Bone marrow (tissue), 2 donors: ENCODE measurements at places on chromosomes 2 and 18.
A peak's percentile ranks its signal among the peaks of the same experiment; 100 is the strongest.

DNA sequence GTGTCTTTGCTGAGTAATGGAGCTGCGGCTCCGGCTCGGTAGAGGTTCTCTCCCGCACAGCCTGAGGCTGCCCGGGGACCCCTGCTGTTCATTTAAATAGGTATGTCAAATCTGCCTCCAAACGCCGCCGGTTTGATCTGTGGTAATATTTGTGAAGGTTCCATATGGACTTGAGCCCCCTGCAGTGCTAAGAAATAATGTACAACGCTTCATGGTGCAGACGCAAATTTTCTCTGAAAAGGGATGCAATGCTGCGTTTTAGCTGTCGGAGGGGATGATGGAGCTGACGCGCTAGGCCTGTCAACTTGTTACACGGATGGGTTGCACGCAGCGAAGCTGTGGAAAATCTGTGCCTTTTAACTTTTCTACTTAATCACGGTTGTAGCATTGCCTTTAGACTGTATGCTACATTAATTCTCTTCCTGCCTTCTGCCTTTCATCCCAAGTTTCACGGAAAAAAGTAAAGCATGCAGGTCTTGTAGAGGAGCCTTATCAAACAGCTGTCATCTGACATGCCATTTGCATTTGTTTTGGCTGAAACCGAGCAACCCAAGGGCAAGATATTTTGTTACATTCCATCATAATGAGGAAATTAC lies 43.2 kb downstream of the MRPS9 start:
- no peak for DNase-seq

DNA sequence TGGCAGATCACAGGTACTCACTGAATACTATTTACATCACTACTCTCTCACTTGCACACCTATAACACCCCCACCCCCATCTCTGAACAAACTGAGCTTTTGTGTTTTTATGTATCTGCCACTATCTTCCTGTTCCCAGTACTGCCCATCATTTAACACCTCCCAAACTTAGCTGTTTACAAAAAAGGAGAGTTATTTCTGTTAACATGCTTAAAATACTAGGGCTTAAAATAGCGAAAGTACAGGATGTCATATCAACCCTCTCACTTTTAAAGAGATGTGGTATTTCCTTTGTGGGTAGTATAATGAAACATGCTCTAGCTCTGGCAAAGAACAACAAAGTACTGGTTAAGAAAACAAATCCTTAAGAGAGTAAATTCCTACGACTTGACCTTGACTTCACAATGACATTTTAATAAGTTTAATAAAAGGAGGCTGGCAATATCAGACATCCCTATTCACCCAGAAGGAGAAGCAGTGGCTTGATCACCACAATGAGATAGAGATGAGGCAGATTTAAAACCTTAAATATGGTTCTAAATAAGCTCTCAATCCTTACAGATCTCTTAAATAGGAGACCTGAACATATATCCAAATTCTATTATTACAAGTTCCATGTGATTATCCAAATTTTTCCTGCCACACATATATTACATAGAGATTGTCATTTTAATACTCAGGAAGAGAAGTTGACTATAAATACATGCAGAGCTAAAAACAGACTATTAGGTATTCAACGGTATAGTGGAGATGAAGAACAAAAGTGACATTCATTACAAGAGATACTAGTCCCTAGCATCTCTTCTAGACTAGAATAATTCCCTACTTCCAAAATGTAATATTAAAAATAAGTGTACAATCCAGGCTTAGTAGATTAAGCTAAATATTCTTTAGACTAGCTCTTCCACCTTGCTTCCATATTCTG lies 36.9 kb downstream of the TRAK2 start:
- no peak for DNase-seq

DNA sequence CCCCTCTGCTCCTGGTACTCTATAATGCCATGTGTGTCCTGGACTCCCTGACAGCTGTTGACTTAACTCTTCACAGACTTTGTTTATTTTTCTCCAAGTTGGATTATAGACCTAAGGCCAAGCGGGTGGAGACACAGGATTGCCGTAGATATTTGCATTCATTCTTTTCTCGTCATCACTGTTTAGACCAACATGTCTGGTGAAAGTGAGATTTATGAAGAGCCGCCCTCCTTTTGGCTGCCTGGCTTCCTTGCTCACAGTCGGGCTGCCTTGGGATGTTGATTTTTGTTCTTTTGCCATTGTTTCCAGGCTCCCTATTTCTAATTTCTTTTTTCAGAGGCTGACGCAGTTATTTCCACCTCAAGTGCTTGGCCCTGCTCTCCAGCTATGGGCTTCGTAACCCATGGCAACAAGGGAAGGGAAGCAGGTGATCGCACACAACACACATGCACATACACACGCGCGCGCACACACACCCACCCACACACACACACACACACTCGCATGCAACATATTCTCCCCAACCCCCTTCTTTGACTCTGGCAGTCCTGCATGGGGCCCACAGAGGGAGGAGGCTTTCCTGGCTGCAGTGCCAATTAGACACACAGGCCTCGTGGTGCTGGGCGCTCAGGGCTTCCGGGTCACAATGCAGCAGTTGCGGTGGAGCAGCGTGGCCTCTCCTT lies 296.5 kb downstream of the MTX2 start:
- DNase-seq: no peak

GRCh38 chr2:150487537-150488429 lies at the start of gene RND3:
TSS of gene RND3 (minus strand) at chr2:150487667. CDS start at chr2:150487417, 250 bp downstream.
- DNase-seq: no peak

- DNase-seq: no peak
Measured at GRCh38 chr2:108855194-108855593, 68.6 kb downstream of the CCDC138 start.

GRCh38 chr2:238061315-238062202 lies 758 bp downstream of the SCLY start:
- peak; percentile 45 for DNase-seq

DNA sequence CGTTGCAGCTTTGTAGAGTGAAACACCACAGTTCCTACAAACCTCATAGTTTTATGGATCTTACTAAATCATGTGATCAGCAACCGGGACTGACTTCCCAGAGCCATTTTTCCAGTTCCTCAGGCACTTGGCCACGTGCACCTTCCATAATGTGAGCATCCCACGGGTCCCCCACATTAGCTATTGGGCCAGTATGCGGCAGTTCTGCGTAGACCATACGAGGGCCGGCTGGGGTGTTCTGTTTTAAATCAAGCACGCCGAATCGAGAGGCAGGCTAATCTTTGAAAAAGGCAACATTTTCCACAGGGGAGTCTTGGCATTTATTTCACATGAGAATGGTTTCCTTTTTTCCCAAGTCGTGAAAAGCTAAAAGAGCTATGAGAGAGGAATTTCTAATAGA lies 135.6 kb upstream of the CCDC195 start:
- no peak for DNase-seq

GRCh38 chr2:172806996-172807395 lies 71.4 kb downstream of the RAPGEF4 start:
- no peak for DNase-seq

DNA sequence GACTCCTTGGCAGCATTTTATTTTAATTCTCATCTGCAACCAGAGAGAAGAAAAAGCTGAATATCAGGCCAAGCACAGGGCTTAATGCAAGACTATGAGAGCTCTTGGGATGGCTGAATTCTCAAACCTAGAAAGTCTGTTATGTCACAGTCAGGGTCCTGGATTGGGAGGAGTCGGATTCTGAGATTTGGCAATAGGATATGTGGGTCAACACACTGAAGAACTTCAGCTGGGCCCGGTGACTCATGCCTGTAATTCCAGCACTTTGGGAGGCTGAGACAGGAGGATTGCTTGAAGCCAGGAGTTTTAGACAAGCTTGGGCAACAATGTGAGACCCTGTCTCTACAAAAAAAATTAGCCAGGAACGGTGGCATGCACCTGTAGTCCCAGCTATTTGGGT lies 102.4 kb downstream of the COL3A1 start:
- no peak for DNase-seq

GRCh38 chr2:168939918-168940317 lies 38.8 kb downstream of the G6PC2 start:
- no peak for DNase-seq

DNA sequence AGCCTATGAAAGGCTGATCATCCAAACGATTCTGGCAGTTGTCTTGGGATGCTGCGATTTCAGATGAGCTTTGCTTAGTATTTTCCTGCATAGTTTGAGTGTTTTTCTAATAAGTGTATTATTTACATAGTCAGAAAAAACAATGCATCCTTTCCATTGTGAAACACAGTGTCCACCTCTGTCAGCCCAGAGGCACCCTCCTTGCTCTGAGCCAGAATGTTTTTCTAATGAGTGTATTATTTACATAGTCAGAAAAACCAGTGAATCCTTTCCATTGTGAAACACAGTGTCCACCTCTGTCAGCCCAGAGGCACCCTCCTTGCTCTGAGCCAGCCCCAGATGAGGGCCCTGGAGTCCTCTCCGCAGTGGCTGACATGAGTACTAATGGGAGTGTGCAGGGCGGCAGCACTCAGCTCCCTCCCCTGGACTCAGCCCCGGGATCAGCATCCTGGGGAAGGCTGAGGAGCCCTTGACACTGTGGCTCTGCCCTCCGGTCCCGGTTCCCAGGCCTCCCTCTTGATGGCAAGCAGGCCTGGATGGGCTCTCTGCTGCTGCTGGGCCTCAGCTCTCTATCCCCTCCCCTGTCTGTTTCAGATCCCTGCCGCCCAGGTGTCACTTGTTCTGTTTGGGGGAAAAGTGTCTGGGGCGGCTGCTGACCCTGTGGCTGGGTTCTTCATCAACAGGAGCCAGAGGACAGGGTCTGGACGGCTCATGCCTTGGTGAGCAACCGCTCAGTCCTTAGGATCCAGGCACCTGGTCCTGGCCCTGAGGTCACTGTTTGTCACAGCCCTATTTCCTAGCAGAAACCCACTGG lies 5.9 kb downstream of the MFSD2B start:
- DNase-seq: no peak

DNA sequence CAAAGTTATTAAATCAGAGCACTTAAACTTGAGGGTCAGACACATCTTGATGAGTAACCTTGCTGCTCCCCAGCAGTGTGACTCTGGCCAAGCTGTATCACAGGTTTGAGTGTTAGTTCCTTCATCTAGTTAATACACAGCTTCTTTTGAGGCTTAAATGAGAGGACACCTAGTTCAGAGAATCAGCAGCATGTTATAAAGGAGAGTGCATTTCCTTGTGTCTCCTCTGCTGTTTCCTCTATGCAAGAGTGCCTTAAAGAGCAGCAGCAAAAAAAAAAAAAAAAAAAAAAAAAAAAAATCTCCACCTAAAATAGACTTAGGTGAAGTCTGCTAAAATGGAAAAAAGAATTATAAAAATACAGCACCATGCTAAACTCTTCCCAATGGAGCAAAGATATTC lies 261.9 kb downstream of the TCF4 start:
- no peak for DNase-seq

GRCh38 chr2:21415234-21415633 lies 291.5 kb downstream of the TDRD15 start:
- no peak for DNase-seq

GRCh38 chr18:57644540-57644939 lies 22.9 kb upstream of the NARS1 start:
- DNase-seq: no peak

DNA sequence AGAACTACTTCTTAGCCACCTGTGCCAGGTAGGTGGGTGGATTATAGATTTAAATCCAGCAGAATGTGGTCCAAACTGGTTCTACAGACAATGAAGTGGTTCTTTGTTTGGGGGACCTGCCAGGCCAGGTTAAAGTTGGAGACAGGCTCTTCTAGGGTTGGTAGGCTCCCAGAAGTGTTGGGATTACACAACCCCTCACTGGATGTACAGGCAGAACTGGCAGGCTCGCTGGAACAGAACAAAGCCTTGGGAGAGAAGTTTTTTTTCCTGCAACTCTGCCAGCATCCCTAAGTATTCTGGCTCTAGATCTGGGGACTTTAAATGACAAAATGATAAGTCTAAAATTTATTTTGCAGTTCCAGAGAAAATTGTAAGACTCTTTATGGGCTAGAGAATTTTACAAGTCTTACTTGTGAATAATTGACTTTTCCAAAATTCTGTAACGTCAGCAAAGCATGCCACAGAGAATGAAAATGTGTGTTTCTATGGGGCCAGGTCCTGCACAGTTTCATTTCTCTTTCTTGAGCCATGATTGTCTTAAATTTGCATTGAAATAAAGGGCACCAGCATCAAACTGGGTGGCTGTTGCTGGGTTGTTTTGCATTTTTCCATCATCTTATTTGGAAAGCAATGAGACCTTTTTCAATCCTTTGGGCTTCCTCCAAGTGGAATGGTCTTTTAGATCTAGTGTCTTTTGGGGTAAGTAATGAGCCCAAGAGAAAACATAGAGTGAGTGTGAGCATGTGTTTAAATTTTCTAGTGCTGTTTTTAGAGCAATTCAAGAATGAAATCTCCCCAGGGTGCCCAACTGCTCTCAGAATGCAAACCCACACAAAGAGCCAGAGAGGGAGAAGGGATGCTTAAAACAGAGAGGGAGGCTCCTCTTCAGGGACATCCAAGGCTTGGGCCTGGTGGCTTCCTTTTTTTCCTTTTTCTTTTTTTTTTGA lies 32.4 kb upstream of the ATL2 start:
- DNase-seq: no peak

GRCh38 chr2:45612731-45613130 lies 1.7 kb upstream of the SRBD1 start:
- no peak for DNase-seq

DNA sequence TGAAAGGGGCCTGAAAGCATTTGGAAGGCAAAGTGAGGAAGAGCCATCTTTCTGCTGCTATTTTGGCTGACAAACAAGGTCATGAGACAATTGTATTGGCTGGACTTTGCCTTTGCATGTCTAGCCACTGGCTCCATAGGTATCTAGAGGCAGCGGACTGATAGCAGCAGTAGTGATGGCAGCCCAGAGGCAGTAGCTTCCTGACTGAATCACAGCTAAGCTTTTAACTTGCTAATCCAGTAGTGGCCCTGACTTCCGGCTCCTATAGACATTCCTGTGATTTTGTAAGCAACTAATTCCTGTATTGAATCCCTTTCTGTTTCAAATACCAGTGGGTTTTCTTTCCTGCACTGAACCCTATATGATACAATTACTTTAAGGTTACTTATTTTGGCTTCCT lies 69.8 kb upstream of the PDE1A start:
- DNase-seq: no peak

DNA sequence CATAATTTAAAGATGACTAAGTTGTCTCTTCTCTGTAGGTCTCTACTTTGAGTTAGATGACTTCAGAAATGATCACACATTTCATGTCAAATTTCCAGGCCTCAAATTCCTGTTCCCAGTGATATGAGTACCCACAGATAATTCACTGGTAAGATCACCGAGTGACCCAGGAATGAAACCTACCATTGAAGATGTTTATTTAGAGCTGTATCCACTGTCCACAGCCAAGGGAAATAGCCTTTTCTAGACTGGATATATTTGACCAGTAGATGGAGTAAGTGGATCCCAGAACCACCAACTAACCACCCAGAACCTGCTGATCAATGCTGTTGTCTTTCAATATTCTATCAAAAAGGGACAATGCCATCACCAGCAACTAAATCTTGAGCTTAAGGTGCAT lies 238.8 kb downstream of the SLC8A1 start:
- no peak for DNase-seq
